ENCODE measurements at places on chromosomes 3 and 15.

DNA sequence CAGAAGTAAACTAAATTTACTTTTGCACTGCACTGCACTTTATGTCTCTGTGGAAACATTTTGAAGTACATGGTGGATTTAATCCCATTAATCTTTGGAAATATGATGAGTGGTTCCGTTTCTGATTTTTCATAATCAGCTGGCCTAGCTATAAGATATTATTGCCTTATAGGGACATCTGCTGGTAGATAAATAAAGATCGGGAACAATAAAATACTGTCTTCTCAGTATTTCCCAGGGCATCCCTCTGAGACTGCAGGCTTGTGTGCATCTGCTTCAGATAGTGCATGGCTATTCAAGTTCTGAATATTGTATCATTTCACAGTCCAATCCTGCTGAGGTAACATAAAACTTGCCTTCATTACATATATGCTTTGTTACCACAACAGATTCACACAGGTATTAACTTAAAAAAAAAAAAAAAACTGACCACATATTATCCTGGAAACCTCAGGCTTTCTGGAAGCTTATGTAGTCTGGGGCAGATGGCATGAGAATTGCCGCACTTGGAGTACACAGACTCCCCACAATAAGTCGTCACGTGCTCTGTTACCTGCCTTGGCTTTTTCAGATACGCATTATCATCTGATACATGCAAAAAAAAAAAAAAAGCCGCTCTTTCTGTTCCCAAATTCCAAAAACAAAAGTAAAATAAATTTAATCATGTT lies 330.8 kb upstream of the AGTR1 start:
- no peak for DNase-seq

DNA sequence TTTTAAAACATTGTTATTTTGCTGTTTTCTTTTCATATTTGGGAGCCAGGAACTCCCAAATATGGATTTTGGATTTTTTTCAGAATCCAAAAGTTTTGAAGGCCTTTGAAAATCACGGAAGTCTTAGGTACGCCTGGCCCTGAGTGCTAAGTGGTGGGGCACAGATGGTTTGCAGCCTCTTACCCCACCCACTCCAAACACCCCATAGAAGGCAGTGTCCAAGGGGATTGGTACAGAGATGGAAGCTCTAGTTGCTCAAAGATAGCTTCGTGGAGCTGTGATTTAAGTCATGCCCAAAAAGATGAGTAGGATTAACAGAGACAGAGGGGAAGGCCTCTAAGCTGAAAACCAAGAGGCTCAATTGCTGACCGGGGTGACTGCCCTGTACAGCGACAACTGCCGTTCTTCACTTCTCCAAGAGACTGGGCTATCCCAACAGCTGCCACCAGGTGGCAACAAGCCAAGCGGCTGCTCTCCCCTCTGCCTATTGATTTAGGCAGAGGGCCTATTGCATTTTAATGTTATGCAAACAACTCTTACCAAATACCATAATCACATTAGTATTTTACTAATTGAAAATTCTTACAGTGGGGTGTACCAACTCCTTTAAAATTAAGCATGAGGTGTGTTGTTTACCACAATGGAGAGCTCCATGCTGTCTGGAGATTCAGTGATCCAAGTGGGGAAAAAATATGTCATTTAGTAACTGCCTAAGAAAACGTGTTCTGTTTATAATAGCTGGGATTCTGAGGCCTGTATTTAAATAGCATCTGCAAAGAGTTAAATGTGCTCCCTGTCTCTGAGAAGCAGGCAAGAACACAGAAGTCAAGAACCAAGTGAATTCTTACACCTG lies 64.0 kb upstream of the C15orf61 start:
- DNase-seq: peak; percentile 82

DNA sequence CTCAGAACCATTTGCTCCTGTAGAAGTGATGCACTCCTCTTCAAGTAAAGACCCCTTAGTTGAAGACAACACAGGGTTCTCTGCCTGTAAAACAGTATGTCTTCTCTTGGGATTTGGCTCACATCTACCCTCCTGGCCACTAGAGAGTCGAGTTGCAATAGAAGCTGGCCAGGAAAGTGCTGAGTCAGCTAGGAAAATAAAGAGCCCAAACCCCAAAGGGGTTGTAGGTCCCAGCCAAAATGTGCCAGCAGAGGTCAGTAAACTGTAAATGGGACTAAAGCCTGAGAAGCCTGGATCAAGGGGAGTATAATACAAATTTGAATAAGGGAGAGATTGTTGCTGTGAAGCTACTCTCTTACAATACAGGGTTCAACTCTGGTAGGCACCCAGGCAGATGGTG lies 37.2 kb upstream of the THBS1 start:
- DNase-seq: no peak

- DNase-seq: no peak
Measured at GRCh38 chr3:42220436-42221121, 45.4 kb downstream of the CCK start.

DNA sequence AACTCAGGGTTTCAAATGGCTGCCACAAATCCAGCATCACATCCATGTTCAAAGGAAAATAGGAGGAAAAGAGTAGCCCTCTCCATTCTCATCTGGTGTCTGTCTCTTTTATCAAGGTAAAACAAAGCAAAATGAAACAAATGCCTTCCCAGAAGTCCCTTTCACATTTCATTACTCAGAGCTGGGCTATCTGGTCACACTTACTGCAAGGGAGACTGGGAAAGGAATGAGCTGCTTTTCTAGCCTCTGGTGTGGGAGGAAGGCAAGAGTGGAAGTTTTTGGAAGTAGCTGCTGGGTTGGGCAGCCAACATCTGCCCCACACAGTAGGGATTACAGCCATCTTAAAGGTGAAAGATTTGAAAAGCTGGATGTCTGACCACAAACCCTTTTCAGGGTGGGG lies 51.8 kb downstream of the KLF15 start:
- no peak for DNase-seq

GRCh38 chr15:63473007-63473748 lies 31.2 kb upstream of the USP3 start:
- DNase-seq: no peak

DNA sequence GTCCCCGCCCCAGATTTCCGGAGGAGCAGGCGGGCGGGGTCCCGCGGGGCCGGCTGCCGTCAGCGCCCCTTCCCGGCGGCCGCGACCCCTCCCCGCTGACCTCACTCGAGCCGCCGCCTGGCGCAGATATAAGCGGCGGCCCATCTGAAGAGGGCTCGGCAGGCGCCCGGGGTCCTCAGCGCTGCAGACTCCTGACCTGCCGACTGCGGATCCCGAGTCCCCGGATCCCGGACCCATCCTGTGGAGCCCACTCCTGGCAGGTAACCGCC lies at the start of gene TRH:
TSS of gene TRH (plus strand) at position 157 of the 269 bp plus-strand sequence. CDS start 1,097 bp downstream, outside the sequence.
- no peak for DNase-seq

GRCh38 chr3:175018946-175019727 lies 160.0 kb downstream of the NAALADL2 start:
- DNase-seq: no peak

GRCh38 chr3:52310861-52311575 lies 5.1 kb upstream of the DNAH1 start:
- no peak for DNase-seq

GRCh38 chr15:33473005-33473404 lies 162.2 kb downstream of the RYR3 start:
- no peak for DNase-seq

DNA sequence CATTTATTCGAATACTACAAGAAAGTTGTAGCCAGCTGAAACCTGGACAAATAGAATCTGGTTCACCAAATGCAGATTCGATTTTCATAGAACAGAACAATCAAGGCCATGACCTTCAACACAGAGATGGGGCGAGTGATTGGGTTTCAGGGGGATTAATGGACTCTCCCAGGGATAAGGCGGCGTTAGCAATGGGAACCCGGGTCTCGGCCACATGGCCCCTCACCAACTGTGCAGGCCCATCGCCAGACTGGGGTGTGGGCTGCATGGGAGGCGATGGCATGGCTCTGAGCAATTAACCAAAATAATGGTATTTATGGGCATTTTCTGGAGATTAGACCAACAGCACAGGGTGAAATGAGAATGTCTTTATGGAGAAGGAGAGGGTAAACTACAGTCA lies 34.2 kb downstream of the VGLL4 start:
- no peak for DNase-seq

GRCh38 chr3:178680489-178680888 lies 144.3 kb downstream of the KCNMB2 start:
- no peak for DNase-seq

DNA sequence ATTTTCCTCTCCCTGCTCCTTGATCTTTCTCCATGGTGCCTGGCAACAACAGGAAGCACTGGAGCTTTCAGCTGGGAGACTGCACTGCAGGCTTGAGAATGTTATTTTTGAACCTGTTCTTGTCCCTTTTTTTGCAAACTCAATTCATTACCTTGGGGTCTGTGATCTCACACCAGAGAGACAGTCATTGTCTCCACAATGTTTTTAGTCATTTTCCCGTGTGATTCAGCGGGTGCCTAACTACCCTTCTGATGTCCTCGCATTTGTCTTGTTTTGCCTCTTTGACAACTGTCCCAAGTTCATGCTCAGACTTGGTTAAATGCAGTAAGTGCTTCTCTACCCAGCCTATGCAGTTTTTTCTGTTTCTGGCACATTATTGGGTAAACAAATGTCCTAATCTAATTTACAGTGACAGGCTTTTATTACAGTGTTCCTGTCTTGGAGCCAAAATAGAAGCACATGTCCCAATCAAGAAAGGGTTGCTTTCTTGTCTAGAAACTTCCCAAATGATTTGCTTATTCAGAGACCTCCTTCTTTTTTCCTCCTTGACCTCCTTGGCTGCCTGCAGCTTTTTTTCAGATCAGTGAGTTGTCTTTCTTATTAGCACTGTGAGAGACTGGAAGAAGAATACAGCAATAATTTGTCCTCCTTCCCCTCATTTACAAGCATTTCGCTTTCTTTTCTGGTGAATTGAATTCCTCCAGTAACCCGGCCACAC lies 162.4 kb downstream of the NSUN3 start:
- DNase-seq: no peak

- no peak for DNase-seq
Measured at GRCh38 chr3:134425943-134426342, 51.7 kb upstream of the AMOTL2 start.

- DNase-seq: no peak
Measured at GRCh38 chr3:119664850-119665379, 4.5 kb upstream of the POPDC2 start.

- DNase-seq: peak; percentile 40
Measured at GRCh38 chr3:127694467-127695215, 21.9 kb downstream of the ABTB1 start.

DNA sequence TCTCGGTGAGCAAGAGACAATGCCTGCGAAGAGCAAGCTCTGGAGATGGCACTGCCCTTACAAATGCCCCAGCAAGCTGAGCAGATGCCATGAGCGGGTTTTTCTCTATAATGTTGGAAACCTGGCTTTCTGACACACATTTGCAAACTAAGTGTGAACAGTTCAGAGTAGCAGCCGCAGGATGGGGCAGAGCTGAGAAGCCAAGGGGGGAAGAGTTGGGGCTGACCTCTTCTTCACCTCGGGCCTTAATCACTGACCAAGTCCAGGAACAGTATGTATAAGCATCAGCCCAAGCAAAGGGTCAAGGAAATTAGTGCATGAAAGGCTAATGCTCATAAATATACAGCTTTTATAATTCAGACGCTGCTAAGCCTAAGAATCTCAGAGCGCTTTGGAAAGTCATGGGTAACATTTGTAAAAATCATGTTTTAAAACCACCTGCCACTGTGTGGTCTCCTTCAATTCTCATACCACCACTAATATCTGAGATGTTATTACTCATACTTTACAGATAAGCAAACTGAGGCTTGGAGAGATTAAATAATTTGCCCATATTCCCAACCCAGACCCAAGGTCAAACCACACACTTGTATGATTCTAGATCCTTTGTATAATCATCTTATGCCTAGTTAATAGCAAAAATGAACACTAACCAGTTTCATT lies 603.4 kb downstream of the FOXP1 start:
- DNase-seq: no peak

DNA sequence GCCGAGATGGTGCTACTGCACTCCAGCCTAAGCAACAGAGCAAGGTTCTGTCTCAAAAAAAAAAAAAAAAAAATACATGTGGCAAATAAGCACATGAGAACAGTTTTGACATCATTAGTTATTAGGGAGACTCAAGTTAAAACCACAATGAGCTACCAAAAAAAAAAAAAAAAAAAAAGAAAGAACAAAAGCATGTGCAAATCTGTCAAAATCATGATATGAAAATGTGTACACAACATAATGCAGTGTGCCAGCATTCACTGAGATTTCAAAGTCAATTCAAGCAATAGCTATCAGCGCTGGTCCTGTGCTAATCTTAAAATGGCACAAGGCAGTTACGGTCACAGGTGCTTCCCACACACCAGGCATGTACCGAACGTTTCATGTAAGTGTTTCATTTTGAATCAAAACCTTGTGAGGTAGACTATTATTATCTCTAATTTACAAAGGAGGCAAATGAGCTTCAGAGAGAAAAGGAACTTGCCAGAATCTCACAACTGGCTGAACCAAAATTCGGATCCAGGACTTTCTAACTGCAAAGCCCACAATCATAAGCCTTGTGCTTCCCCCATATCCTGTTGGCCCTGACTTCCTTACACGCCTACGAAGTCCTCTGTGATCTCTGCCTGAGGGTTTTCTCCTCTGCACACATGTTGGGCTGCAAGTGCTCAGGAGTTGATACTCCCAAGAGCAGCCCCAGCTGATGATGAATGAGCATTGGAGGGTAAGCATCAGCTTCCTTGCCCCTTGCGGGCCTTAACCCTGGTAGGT lies 200.1 kb upstream of the PROK2 start:
- DNase-seq: no peak

DNA sequence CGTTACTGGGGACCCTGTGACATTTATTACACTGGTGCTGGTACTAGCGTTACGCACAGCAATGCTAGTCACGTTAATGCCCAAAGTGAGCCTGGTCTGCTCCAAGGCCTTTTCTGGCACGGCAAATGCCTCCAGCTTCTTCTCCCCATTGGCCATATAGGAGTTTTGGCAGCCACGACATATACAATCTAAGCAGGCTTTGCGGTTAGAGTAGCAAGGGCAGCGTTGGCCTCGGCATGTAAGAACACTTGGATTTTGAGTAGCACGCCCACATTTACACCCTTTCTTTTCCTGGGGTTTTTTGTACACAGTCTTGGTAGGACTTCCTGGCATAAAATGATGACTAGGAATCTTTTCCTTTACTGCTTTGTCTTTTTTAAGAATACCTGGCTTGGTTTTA lies 44.9 kb downstream of the MSL2 start:
- no peak for DNase-seq

DNA sequence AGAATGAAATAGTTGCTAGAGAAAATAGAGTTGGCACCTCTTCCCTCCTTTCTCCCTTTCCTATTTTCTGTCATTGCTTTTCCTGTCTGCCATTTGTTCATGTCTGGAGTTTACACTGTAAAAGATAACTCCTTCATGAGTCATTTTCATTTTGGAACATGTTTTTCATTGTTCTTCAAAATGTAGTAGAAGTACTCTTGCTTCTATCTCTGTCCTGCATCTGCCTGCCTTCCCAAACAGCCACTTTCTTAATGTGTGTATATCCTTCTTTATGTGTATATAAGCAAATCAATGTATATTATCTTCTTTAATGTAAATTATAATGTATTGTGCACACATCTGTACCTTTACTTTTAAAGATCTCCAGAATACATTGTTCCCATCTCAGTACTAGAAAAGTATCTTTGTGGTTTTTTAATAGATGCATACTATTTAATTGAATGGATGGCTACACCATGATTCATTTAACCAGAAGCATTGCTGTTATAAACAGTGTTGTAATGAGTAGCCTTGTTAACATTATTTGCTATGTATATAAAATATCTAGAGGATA lies 41.1 kb downstream of the TSC22D2 start:
- no peak for DNase-seq

All from activated naive CD4-positive, alpha-beta T cell (primary cell).